ENCODE measurements at places on chromosomes 3 and 15. TPM values are rescaled to one million over a fixed set of nuclear protein-coding genes. Genes with fewer than 3 reads are reported as not detected.
A peak's percentile ranks its signal among the peaks of the same experiment; 100 is the strongest.

The GOLGA6L25 gene
- total RNA-seq: not detected

- H3K4me3 ChIP-seq: no peak overlapping the region
- H3K27ac ChIP-seq: no peak overlapping the region
- H3K4me1 ChIP-seq: no peaks in the 10 kb centered on the region
- no peaks in the 10 kb centered on the region for H3K27me3 ChIP-seq
Measured at GRCh38 chr15:101664303-101664913, 12.2 kb upstream of the TM2D3 start.

The NR2F2 gene
- 73.5 TPM for total RNA-seq

DNA sequence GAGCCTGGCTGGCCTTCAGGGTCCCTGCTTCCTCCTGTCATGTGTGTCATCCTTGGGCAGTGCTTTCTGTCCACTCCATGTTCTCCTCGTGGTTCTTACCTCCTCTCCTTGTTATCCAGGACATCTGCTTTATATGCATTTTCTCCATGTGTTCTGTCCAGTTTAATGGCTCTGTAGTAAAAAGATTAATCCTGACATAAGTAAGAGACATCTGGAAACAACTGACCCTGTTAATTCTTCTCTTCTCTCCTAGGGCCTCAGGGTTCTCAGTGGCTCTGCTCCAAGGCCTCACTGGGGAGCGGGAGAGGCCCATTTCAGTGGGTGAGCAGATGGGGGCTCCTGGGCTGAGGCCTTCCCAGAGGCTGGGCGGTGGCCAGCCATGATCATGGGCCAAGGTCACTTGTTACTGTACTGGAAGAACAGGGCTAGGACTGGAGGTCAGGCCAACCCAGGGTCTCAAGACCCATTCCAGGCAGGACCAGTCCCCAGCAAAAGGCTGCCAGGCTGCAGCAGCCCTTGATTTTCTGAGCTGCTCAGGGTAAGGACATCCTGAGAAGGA lies 20.2 kb upstream of the CDCP1 start:
- H3K27ac ChIP-seq: no peak overlapping the region
- H3K4me3 ChIP-seq: no peak overlapping the region
- H3K27me3 ChIP-seq: no peaks in the 10 kb centered on the region
- H3K36me3 ChIP-seq: no peaks in the 10 kb centered on the region
- DNase-seq: no peak

DNA sequence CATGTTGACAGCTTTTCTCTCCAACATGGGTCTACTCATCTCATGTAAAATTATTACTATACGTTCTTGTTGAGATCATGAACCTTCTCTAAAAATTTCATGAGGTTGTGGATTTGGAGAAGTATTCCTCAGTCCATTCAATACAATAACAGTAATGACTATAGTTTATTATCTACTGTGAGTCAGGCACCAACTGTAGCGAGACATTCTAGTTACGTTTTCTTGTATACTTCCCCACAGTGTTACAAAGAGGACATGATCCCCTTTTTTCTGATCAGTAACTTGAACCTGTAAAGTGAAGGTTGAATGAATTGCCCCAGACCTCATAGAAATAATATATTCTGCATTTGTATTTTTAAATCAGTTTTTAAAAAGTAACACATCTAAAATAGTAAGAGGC lies 76.4 kb downstream of the AKAP13 start:
- no peak overlapping the region for H3K27ac ChIP-seq
- no peaks in the 10 kb centered on the region for H3K36me3 ChIP-seq
- DNase-seq: no peak
- H3K27me3 ChIP-seq: no peaks in the 10 kb centered on the region
- no peaks in the 10 kb centered on the region for H3K4me1 ChIP-seq

The GOLGA6D gene
- total RNA-seq: 0.12 TPM

The SUSD5 gene
- 1.8 TPM for total RNA-seq

DNA sequence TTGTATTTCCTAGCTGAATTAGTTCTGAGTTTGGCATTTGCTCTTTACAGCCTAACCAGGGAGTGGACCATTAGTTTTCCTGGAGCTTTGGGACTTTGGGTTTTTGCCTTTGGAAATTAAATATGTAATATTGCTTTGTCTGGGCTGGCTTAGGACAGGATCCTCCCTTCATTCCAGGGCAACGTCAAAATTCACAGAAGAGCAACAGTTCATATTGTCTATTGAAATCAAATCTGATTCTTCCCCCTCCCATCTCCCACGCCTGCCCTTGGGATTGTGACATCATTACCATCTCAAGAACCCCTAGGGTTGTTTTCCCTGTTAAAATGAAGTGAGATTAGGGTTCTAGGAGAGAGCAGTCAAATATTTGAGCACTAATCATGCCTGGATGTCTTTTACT lies 194.1 kb downstream of the ROBO2 start:
- peaks cover 8% of the 10 kb centered on the region for H3K4me1 ChIP-seq
- no peak overlapping the region for H3K27ac ChIP-seq
- H3K36me3 ChIP-seq: no peaks in the 10 kb centered on the region
- DNase-seq: no peak
- H3K4me3 ChIP-seq: no peak overlapping the region
- H3K27me3 ChIP-seq: no peaks in the 10 kb centered on the region

The KCNAB1 gene
- 2.4 TPM for total RNA-seq

DNA sequence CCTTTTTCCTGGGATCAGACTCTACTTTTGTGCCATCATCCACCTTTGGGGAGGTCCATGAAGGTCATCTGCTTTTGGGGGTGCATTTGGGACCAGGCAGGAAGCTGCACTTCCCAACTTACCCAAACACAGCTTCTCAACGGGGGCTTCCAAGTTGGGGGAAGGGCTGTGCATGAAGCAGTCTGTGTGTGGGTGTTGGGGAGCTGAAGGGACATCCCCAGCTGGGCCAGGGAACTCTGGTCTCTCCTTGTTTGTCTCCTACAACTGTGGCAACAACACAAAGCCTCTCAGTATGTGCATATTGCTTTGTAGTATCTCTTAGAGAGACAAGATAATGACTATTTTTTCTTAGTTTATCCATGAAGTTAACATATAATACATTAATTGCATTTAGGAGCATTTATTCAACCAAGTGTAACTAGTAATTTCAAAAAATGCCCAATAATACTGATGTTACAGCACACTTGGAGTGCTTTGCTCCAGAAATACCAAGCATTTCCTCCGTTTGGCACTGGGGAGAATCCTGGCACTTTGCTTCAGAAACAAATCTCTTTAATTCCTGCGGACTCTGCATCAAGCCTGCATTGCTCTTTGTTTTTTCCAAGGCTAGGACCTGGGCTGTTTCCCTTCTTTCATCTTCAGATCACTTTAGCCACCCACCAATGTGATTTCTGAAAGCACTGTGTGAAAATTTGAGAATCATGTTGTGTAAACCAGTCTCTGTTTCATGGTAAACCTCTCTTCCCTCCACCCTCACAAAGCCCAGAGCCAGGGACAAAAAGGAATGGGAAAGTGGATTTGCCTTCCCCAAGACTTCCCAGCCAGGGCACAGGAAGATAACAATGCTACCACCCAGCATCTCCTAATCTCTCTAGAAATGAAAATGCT lies 126.2 kb upstream of the PFN2 start:
- no peak overlapping the region for H3K27ac ChIP-seq
- H3K4me1 ChIP-seq: no peaks in the 10 kb centered on the region
- H3K4me3 ChIP-seq: no peak overlapping the region
- DNase-seq: no peak
- no peaks in the 10 kb centered on the region for H3K27me3 ChIP-seq

- peak; percentile 74 for DNase-seq
- H3K27me3 ChIP-seq: no peaks in the 10 kb centered on the region
- no peaks in the 10 kb centered on the region for H3K36me3 ChIP-seq
- no peak overlapping the region for H3K27ac ChIP-seq
Measured at GRCh38 chr3:102480139-102480538, 45.3 kb downstream of the ZPLD1 start.

The GP5 gene
- 1.1 TPM for total RNA-seq

DNA sequence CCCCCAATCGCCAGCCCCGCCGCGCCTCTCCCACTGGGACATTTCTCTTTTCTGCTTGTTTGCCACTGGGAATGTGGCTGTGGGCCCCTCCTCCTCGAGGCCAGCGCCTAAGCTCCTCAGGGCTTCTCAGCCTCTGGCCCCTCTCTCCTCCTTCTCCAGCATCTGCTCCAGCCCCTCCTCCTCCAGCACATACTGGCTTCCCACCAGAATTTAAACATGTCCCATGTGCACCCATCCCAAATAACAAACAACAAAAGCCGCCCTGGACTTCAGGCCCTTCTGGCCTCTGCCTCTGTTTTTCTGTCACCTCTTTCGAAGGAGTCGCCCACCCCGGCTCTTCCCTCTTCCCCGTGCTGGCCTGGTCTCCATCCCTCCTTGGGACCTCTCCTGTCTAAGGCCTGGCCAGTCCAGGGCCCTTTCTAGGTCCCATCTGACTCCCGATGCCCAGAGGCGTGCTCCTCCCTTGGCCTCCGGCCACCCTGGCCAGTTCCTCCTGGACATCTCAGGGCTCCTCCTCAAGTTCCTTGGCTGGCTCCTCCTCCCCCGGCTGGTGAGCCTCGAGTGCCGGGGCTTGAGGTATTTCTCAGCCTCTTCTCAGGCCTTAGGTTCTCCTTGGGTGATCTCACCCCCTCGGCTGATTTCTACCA lies 94.6 kb upstream of the SLC6A6 start:
- no peak overlapping the region for H3K27ac ChIP-seq
- DNase-seq: no peak
- H3K4me1 ChIP-seq: no peaks in the 10 kb centered on the region
- H3K27me3 ChIP-seq: peaks cover 3% of the 10 kb centered on the region
- no peaks in the 10 kb centered on the region for H3K36me3 ChIP-seq

GRCh38 chr15:72998681-72999466 lies 53.4 kb upstream of the NEO1 start:
- H3K36me3 ChIP-seq: no peaks in the 10 kb centered on the region
- DNase-seq: no peak
- no peak overlapping the region for H3K4me3 ChIP-seq

- no peaks in the 10 kb centered on the region for H3K36me3 ChIP-seq
- H3K27ac ChIP-seq: no peak overlapping the region
- no peak for DNase-seq
- no peak overlapping the region for H3K4me3 ChIP-seq
- no peaks in the 10 kb centered on the region for H3K4me1 ChIP-seq
- H3K27me3 ChIP-seq: no peaks in the 10 kb centered on the region
Measured at GRCh38 chr3:20637729-20638128, 451.7 kb upstream of the SGO1 start.

DNA sequence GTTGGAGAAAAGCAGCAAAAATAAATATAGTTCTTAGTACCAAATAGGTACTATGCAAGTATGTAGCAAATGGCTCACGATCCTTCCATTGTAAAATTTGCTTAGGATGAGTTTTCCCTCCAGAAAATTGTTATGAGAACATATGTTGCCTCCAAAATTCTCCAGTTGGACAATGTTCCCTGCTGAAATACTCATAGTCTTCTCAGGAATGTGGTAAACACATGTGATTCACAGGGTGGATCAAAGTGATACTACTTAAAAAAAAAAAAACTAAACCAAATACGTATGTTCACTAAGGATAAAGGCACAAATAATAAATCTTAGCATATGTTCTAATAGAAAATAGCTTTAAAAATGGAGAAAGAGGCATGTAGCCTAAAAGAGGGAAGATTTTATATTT lies 84.3 kb upstream of the ZNF385D start:
- H3K27ac ChIP-seq: no peak overlapping the region
- peaks cover 12% of the 10 kb centered on the region for H3K4me1 ChIP-seq
- DNase-seq: no peak
- no peak overlapping the region for H3K4me3 ChIP-seq

The CCDC39 gene
- 6.7 TPM for total RNA-seq

DNA sequence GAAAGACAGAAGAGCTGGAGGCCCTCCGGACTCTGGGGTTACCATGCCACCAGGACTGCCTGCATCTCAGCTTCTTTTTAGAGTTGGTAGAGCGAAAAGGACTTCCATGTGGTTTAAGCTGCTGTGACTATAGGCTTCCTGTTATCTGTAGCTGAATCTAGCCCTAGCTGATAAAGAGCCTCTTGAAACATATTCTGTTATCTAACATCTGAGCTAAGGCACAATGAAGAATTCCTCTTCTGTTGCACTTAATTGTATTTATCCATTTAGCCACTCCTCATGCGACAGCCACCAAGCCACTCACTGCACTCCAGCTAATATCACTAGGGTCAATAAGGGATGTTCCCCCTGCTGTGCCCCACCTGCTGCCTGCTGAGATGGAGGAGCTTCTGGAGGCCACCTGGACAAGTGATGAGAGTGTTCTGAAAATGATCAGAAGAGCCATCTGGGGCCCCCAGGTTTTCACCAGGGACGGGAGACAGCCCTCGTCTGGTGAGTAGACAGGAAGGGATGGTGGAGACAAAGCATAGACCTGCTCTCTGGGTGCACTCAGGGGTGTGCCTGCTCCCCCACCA lies 94.6 kb upstream of the PLXNA1 start:
- H3K4me3 ChIP-seq: no peak overlapping the region
- H3K27ac ChIP-seq: no peak overlapping the region
- no peaks in the 10 kb centered on the region for H3K36me3 ChIP-seq
- DNase-seq: no peak
- no peaks in the 10 kb centered on the region for H3K27me3 ChIP-seq

DNA sequence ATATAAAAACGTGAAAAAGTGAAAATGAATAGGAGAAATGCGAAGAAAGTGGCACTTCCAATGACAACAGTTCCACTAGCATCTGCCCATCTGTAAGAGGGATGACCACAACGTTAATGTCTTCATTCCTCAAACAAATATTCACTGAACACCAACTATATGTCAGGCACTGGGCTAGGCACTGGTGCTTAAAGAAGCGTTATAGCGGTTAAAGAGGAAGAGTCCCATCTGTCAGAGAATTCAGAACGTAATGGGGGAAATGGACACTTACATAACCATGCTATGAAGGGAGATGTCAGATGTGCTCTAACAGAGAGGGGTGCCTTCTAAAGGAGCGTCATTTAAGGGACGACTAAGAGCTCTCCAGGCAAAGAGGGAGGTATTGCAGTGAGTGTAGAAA lies 8.2 kb downstream of the RUBCN start:
- DNase-seq: no peak

DNA sequence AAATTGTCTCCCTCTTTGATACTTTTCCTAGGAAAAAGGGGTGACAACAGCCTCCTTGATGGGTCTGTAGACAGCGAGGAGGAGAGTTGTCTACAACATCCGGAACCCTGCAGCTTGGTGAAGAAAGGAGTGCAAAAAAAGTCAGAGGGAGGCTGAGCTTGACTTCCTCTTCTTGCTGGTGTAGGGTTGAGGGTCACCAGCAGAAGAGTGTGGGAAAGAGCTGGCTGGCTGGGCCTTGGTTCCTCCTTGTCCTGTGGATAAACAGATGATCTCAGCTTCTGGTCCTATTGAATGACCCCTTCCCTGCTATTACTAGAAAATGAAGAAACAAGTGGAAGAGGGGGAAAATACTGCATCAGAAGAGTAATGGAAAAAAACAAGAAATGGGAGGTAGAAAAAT lies 20.4 kb downstream of the SLC7A14 start:
- H3K36me3 ChIP-seq: no peaks in the 10 kb centered on the region
- H3K27ac ChIP-seq: no peak overlapping the region
- no peak for DNase-seq
- H3K4me3 ChIP-seq: no peak overlapping the region
- H3K4me1 ChIP-seq: no peaks in the 10 kb centered on the region

The SPTSSB gene
- total RNA-seq: 0.23 TPM

Measured in lung (tissue), 17 donors.